Activated CD4-positive, alpha-beta T cell treated with anti-CD3 and anti-CD28 coated beads, Interleukin-2, Interleukin-4, amounts not matched to agents 100 ng/mL and 50 ng/mL, durations not matched to agents 16 hours and 8 hours (primary cell): ENCODE measurements at places on chromosomes 1 and 21.
A peak's percentile ranks its signal among the peaks of the same experiment; 100 is the strongest.

GRCh38 chr1:184826001-184826400 lies 71.3 kb upstream of the EDEM3 start:
- DNase-seq: no peak

- DNase-seq: no peak
These were observed 405.7 kb upstream of the NCAM2 start for GRCh38 chr21:20592463-20592862.

DNA sequence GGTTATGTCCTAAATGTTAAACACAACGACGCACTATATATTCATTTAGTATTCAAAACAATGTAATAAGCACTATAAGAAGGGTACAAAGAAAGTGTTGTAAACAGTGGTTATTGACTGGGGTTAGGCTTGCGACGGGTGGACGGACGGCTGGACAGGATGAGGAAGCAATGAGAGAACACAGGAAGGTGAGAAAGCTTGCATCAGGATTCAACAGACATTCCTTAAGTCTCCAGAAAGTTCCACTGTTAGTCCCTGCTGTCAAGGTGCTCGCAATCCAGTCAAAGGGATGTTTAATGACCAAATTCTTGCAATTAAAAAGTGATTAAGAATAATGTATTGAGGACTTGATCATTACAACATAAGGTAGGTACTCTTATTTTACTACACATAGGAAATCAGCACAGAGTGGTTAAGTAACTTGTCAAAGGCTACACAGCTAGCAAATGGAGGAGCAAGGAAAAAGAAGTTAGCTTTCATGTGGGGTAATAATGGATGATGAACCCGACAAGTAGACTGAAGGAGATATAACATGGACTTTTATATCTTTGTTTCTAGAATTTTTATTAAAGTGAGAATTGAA lies 994 bp upstream of the ACBD6 start:
- no peak for DNase-seq

GRCh38 chr1:2052054-2052679 lies 2.0 kb downstream of the PRKCZ start:
- no peak for DNase-seq

- no peak for DNase-seq
These were observed 277.5 kb upstream of the C1orf174 start for GRCh38 chr1:4177425-4178150.

GRCh38 chr1:4734791-4735190 lies 80.4 kb downstream of the AJAP1 start:
- DNase-seq: no peak

GRCh38 chr1:26677306-26678115 lies 18.3 kb upstream of the ARID1A start:
- peak; percentile 60 for DNase-seq

DNA sequence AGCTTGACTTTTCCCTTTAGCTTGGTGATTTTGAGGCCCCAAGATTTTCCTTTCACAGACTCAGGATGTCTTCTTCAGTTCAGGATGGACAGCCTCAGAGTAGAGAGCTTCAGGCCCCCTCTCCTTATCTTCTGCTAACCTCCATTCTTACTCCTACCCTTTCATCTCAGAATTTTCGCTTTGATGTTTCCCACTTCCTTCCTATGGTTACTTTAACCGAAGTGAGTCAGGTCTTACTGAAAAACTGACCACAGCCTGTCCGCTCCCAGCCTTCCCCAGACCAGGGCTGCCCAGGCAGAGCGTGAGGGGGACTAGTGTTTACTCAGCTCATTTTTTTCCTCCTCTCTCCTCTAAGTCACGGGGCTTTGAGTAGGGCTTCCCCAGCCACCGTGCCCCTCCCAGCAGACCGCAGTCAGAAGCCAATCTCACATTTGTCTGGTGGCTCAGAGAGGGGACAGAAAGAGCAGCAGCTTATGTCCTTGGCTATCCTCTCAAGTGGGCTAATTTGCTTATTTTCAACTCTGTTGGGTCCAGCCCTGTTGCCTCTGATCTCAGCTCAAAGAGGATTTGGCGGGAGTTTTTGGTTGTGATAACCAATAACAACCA lies 4.2 kb upstream of the IL19 start:
- peak; percentile 87 for DNase-seq

- DNase-seq: no peak
These were observed 7.3 kb downstream of the OVAAL start for GRCh38 chr1:180566026-180566425.

DNA sequence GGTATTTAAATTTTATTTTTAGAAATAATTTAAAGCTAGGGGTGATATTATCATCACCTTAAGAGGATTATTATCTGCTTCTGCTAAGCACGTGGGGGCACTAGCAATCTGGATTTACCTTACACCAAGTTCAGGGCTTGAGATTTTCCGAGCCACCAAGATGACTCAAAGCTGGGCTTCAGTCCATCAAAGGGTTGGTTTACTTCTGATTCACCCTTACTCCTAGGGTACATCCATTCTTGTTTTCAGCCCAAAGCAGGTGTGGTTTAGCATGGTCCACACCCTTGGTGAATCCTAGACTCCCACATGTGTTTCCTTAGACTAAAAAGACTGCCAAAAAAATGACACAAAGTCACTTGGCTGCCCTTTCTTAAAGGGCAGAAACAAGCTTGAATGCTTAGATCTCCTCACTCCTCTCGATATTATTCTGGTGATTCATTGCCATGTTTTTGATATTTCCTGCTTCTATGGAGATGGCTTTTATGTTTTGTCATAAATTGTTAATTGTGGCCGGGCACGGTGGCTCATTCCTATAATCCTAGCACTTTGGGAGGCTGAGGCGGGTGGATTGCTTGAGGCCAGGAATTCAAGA lies 9.8 kb upstream of the PRSS38 start:
- no peak for DNase-seq

- DNase-seq: no peak
These were observed 7.7 kb downstream of the VPS26C start for GRCh38 chr21:37259426-37259825.

DNA sequence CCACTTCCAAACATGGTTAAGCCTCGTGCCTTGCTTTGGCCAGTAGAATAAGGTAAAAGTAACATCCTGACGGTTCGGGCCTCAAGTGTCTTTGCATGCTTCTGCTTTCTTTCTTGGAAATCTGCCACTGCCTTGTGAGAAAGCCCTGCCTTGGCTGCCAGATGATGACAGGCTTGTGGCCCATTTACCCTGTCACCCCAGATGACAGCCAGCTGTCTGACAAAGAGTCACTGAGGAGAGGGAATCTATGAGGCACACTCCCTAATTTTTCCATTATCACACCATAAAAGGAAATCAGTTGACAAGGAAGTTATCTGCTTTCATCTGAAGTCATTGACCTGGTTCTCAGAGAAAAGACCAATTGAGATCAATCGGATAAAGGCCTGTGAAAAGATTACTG lies 199.8 kb downstream of the USH2A start:
- DNase-seq: no peak

DNA sequence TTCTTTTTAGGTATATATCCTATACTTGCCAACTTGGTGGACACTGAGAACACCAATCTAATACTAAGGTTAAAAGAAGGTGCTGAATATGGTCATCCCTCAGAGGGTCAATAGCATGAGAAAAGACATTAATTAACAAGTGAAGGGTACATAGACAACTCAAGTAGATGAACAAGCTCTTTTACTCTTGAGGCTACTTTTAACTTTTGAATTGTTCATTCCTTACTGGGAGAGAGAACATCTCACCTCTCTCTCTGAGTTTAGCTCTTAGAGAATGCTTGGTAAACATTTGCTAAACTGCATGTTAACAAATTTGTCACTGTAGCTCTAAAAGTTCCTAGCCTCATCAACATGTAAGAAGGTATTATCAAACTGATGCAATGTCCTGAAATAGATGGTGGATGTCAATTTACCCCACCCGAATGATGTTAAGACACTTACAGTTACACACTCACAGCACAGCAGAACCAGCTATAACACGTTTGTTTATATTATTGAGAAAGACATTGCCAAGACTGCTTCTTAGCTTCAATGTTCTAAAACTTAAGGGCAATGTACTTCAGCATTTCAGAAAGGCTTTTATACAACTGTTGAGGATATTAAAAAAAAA lies 35.9 kb downstream of the HEATR1 start:
- DNase-seq: no peak

- no peak for DNase-seq
These were observed 37.9 kb downstream of the UBE2G2 start for GRCh38 chr21:44763451-44764318.

GRCh38 chr1:81848880-81849682 lies 48.3 kb downstream of the ADGRL2 start:
- no peak for DNase-seq

- DNase-seq: no peak
These were observed 115.1 kb downstream of the PROX1 start for GRCh38 chr1:214102907-214103306.

- DNase-seq: no peak
These were observed 2.9 kb downstream of the CACHD1 start for GRCh38 chr1:64472805-64473204.

DNA sequence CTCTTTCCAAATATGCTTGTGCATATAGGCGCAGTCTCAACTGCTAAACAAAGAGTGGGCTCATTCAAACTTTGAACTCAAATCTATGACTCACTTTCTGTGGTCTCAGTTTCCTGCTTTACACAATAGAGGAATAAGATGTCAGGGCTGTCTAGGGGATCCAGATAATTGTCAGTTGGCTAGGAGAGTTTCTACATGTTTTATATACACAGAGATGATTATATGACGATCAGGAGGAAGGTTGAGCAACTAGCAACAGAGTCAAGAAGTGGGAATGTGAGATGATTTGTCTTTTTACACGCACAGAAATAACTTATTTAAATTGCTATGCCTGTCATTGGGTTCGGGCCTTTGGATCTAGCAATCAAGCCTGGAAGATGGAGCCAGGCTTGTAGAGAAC lies 299.4 kb upstream of the LYPLAL1 start:
- DNase-seq: no peak

DNA sequence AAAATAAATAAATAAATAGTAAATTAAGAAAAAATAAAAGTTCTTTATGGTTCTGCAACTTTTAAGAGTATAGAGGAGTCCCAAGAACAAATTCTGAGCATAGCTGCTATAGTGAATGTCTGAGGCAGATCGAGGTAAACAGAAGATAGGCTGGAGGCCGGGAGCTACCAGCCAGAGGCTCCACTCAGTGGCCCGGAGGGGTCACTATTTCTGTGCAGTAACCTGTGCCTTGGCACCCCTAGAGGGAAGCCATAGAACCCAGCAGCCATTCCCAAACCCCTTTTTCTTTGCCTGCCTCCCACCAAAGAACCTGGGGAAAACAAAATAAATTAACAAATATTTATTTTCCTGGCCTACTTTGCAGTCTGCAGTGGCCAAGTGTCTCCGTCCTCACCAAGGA lies 38.4 kb upstream of the HEATR1 start:
- no peak for DNase-seq

- no peak for DNase-seq
These were observed 69.4 kb downstream of the LRRC8D start for GRCh38 chr1:89890085-89890752.

DNA sequence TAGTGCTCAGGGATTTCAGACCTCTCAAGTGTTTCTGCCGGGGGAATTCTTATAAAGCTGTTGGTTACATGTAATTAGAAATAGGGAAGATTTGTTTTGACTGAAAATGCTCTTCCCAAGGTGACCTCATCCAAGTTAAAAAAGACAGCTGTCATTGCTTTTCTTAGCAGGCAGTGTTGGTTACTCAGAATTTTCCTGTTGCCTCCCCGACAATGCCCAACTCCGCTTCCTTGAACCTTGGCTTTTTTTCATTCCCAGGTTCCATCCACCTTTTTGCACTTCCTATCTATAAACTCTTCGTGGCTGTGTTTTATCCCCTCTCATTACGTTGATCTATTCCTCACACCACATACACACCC lies 825 bp upstream of the DPH5 start:
- no peak for DNase-seq

DNA sequence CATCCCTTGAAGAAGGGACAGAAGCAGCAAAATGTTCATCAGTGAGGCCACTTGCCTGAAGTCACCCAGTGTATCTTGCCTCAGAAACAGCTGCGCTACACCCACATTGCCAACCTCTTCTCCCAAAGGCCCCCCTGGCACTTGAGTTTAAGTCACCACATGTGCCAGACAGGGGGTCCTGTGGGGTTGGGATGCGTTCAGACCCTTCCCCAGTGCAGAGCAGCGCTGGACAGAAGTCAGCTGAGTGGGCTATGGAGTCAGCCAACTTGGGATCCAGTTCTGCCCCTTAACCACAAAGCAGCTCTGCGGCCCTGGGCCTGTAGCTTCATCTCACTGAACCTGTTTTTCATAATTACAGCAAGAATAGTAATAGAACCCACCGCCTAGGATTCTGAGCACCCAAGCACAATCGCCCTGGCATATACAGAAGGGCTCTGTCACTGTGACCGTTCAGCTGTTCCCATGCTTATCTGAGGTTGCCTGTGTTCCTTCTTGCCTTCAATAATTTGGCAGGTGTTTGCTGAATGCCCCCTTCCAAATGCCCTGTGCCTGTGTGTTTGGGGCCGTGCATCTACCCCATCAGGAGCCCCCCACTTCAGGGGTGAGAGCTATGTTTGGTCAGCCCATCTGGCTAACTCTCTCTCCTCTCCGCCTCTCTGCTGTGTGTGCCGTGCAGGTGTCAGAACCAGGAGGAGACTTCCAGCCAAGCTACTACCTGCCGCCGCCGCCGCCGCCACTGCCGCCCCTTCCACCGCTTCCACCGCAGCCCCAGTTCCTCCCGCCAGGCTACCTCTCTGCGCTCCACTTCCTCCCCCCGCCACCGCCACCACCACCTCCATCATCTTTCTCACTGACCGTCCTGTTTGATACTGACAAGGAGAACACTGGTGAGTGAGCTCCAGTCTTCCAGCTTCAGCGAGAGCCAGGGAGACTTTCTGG lies 5.0 kb downstream of the DMRTB1 start:
- DNase-seq: no peak

GRCh38 chr1:163657719-163658118 lies 336.0 kb downstream of the NUF2 start:
- no peak for DNase-seq

DNA sequence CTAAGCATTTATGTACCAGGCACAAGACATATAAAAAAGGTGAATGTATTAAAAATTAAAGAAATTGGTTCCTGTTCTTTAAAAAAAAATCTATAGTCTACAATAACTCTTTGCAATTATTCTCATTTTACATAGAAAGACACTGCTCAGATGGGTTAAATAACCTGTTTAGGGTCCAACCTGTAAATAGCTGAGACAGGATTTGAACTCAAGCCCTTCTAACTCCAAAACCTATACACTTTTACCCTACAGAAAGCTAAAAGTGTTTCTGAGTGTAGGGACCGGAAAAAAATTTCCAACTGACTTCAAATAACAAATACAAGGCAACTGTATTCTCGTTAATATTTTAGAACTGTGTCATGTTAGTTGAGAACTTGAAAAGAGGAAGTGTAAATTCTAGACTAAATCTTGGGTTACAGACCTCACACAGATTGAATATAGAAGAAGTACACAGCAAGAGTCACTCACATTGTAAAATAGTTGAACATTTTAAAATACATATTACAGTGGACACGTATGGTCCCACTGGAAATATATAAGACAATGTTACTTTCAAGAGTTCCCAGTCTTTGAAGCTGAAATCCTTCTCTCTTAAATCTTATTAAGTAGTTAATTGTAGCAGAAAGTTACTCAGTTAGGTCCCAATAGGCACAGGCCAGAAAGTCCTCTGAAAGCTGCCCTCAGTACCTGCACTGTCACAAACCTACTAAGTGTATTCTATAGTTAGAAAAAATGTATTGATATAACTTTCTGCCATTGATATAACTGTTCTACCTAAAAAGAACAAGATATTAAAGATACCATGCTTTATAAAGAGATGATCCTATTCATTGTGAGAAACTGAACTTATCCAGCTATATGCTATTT lies 7.3 kb downstream of the EDEM3 start:
- DNase-seq: no peak
